ENCODE measurements at places on chromosomes 2 and 18.

GRCh38 chr18:8468921-8469335 is 140.3 kb upstream of the RAB12 start:
- no peak for DNase-seq
- no peak overlapping the region for H3K27ac ChIP-seq
- H3K27me3 ChIP-seq = peaks cover 2% of the 10 kb centered on the region
- H3K4me3 ChIP-seq = no peak overlapping the region
- H3K36me3 ChIP-seq = no peaks in the 10 kb centered on the region

DNA sequence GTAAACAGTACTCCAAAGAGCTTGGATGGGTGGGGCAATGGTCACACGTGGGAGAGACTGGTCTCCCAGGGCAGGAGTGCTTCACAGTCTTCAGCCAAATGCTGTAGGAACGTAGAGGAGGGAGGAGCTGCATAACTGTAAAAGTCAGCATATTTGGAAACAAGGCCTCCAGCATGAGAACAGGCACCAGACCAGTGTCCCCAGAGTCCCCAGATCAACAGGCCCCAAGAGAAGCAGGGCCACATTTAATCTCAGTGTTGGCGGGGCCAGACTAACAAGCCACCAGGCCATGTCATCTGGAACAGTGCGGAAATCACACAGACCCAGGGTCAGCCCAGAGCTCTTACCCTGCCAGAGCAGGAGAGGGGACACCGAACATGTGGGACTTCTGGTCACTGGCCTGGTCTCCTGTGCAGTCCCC is 63.2 kb downstream of the ADCY3 start:
- H3K27me3 ChIP-seq = no peaks in the 10 kb centered on the region
- H3K4me3 ChIP-seq = no peak overlapping the region
- H3K4me1 ChIP-seq = no peaks in the 10 kb centered on the region
- DNase-seq = no peak
- no peaks in the 10 kb centered on the region for H3K36me3 ChIP-seq

DNA sequence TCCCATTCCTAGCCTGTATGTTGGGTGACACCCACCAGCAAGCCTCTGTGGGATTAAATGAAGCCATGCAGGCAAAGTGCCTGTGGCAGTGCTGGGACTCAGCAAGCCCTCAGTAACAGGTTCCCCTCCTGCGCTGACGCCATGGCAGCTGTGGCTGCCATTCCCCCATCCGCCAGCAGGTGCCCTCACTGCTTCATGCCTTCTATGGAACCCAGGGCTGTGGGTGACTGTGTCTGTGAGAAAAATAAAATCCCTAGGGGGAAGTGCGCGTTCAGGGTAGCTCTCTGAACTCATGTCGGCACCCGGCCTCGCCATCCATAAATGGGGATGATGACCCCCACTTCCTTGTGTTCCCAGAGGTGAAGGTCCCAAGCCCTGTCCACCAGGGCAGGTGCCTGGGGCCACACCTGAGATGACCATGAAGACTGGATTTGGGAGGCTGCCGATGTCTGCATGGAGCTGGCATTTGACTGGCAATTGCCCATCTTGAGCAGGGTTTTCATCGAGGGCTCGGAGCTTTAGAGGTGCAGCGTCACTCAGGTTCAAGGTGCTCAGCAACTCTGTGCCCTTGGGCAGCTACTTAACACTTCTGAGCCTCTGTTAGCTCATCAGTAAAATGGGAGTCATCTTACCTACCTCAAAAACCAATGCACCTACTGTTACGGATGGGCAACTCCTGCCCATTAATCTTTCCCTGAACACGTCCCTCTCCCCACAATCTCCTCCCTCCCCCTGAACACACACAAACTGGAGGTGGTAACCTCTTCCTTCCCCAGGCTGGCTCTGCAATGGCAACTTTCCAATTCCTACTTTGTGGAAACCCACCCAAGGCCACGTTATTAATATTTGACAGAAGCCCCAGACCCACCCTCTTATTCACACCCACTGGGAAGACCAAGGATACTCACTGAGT is 2.9 kb upstream of the MAL start:
- no peak overlapping the region for H3K27ac ChIP-seq
- peak overlapping the region; percentile 36 for H3K4me3 ChIP-seq

- no peak overlapping the region for H3K4me3 ChIP-seq
- no peaks in the 10 kb centered on the region for H3K27me3 ChIP-seq
- no peaks in the 10 kb centered on the region for H3K4me1 ChIP-seq
- no peak for DNase-seq
Observed at GRCh38 chr18:33557706-33558105, 20.3 kb upstream of the ASXL3 start.

DNA sequence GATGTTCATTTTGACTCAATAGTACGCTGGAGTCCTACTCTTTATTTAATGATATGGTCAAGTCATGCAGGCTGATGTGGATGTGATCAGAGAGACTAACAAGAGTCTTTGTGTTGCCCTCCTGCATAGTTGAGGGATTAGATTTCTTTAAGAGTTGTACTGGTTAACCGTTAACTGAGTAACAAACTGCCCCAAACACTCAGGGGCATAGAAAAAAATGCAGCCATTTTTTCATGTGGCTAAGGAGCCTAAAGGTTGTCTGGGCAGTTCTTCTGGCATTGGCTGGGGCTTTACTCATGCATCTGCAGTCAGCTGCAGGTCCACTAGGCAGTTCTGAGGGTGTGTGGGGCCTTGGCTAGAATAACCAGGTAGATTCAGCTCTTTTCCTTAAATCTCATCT is 32.5 kb downstream of the DOCK10 start:
- H3K27ac ChIP-seq = peak overlapping the region; percentile 52
- no peaks in the 10 kb centered on the region for H3K27me3 ChIP-seq
- peaks cover 98% of the 10 kb centered on the region for H3K4me1 ChIP-seq

DNA sequence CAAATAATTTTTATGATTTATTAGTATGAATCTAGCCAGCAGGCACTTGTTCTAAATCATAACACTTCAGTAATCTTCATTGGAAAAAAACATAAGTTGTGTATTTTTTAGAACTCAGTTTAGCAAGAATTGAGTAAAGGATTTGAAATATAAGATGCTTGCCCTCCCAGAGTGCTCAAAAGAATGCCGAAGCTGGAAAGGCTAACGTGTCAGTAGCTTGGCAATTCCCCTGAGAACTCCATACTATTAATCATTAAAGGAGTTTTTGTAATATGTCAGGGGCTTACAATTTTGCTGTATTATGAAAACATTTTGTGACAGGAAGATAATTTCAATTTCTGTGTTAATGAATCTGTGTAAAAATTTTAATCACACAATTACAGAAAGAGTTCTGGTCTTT is 122.7 kb downstream of the GULP1 start:
- no peak overlapping the region for H3K27ac ChIP-seq
- H3K36me3 ChIP-seq = no peaks in the 10 kb centered on the region
- no peaks in the 10 kb centered on the region for H3K4me1 ChIP-seq
- DNase-seq = no peak
- H3K4me3 ChIP-seq = no peak overlapping the region
- H3K27me3 ChIP-seq = no peaks in the 10 kb centered on the region

- H3K36me3 ChIP-seq = no peaks in the 10 kb centered on the region
- H3K27me3 ChIP-seq = no peaks in the 10 kb centered on the region
- no peak overlapping the region for H3K27ac ChIP-seq
- DNase-seq = no peak
- no peaks in the 10 kb centered on the region for H3K4me1 ChIP-seq
Observed at GRCh38 chr2:85164145-85164569, 31.0 kb downstream of the TCF7L1 start.

DNA sequence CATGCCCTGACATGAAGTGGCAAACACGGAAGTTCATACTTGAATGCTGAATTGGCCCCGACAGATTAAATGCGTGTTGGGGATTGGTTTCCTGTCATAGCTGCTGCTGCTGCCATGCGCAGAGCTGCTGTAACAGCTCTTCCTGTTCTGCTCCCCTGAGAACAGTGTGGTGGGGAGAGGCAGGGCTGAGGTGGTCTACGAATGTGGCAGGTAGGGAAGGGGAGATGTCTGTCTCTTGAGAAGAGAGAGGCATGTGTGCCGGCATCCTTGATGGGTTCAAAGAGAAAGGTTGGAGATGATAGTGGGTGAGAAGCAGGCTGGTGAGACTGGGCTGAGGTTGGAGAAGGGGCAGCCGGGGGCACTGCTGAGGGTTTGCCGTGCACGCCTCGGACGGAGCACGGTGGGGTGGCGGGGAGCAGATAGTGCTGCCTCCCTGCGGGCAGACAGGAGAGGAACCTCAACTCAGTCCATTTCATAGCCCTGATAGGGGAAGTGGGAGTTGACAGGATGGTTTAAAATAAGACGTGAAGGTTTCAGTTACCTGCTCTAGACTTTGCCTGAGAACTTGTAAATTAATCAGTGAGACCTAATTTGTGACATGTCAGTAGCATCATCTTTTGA is 46.1 kb downstream of the TMEM185B start:
- peaks cover 53% of the 10 kb centered on the region for H3K4me1 ChIP-seq
- no peaks in the 10 kb centered on the region for H3K36me3 ChIP-seq
- peak overlapping the region; percentile 97 for H3K4me3 ChIP-seq

GRCh38 chr2:73995810-73996209 is 11.1 kb downstream of the TET3 start:
- peaks cover 15% of the 10 kb centered on the region for H3K36me3 ChIP-seq
- DNase-seq = no peak
- no peak overlapping the region for H3K4me3 ChIP-seq
- no peaks in the 10 kb centered on the region for H3K27me3 ChIP-seq
- H3K27ac ChIP-seq = no peak overlapping the region

- no peak overlapping the region for H3K4me3 ChIP-seq
- H3K36me3 ChIP-seq = no peaks in the 10 kb centered on the region
- H3K27ac ChIP-seq = no peak overlapping the region
- H3K27me3 ChIP-seq = no peaks in the 10 kb centered on the region
- H3K4me1 ChIP-seq = no peaks in the 10 kb centered on the region
Observed at GRCh38 chr18:37669991-37670534, 104.5 kb upstream of the CELF4 start.

- no peak overlapping the region for H3K4me3 ChIP-seq
- no peak for DNase-seq
- peaks cover 43% of the 10 kb centered on the region for H3K27me3 ChIP-seq
- H3K27ac ChIP-seq = no peak overlapping the region
- H3K4me1 ChIP-seq = no peaks in the 10 kb centered on the region
Observed at GRCh38 chr2:219576505-219577388, 4.6 kb downstream of the INHA start.

- H3K27ac ChIP-seq = peak overlapping the region; percentile 80
- peak; percentile 51 for DNase-seq
- peak overlapping the region; percentile 89 for H3K4me3 ChIP-seq
- H3K27me3 ChIP-seq = peaks cover 21% of the 10 kb centered on the region
Observed at GRCh38 chr2:74554820-74555531, 456 bp downstream of the DOK1 start.

GRCh38 chr2:151032741-151033191 is 228.9 kb downstream of the RBM43 start:
- no peak overlapping the region for H3K4me3 ChIP-seq
- peaks cover 15% of the 10 kb centered on the region for H3K27me3 ChIP-seq
- DNase-seq = no peak
- H3K4me1 ChIP-seq = peaks cover 6% of the 10 kb centered on the region

- DNase-seq = no peak
- H3K27me3 ChIP-seq = no peaks in the 10 kb centered on the region
- peaks cover 13% of the 10 kb centered on the region for H3K36me3 ChIP-seq
- H3K27ac ChIP-seq = no peak overlapping the region
- H3K4me3 ChIP-seq = no peak overlapping the region
Observed at GRCh38 chr18:12366379-12366778, 10.6 kb downstream of the AFG3L2 start.

DNA sequence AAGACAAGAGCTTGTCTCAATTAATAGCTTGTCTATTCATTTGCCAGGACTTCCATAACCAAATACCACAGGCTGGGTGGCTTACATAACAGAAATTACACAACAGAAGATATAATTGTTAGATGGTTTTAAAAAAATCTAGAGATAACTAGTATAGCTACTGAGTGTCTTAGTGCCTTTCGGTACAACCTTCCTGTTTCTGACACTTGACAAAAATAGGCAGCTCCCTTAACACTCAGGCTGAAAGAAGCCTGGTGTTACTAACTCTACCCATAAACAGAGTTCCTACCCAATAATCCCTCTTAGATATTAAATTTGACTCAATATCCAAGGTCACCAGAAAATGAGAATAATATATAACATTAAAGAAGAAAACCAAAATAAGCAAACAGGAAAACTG is 129.7 kb downstream of the BARD1 start:
- H3K27me3 ChIP-seq = no peaks in the 10 kb centered on the region
- H3K27ac ChIP-seq = no peak overlapping the region
- DNase-seq = no peak
- no peaks in the 10 kb centered on the region for H3K36me3 ChIP-seq

DNA sequence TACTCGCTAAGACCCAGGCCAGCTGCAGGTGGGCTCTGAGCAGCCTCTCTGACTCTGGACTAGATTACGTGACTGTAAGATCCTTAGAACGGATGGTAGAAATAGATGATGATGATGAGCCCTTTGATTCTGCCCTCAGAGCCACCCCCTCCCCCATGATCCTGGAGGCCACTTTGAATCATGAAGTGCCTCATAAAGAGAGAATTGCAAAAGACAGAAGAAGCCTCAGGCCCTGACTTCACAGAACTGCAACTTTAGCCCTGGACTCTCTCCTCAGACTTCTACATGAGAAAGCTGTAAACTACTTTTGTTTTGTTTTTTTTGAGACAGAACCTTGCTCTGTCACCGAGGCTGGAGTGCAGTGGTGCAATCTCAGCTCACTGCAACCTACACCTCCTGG is 15.4 kb upstream of the TET3 start:
- no peaks in the 10 kb centered on the region for H3K36me3 ChIP-seq
- peaks cover 66% of the 10 kb centered on the region for H3K4me1 ChIP-seq
- H3K4me3 ChIP-seq = peak overlapping the region; percentile 83

DNA sequence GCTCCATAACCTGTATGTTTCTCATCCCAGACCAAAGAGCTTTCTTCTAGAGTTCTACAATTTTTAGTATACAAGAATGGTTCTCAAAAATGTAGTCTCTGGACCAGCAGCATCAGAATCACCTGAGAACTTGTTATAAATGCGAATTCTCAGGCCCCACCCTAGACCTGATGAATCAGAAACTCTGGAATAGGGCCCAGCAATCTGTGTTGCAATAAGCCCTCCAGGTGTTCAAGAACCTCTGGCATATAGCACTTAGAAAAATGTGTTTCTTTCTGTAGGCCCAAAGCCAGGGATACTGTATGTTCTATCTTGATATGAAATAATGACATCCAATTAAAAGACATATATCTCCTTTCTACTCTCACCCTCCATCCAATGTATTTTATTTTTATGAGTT is 10.4 kb downstream of the PAIP2B start:
- no peaks in the 10 kb centered on the region for H3K36me3 ChIP-seq
- no peak overlapping the region for H3K27ac ChIP-seq
- H3K4me1 ChIP-seq = no peaks in the 10 kb centered on the region
- DNase-seq = no peak
- H3K4me3 ChIP-seq = no peak overlapping the region

GRCh38 chr2:72992734-72993102 is 75.4 kb downstream of the EMX1 start:
- no peaks in the 10 kb centered on the region for H3K4me1 ChIP-seq
- DNase-seq = no peak
- H3K27ac ChIP-seq = no peak overlapping the region
- no peaks in the 10 kb centered on the region for H3K36me3 ChIP-seq
- no peaks in the 10 kb centered on the region for H3K27me3 ChIP-seq
- H3K4me3 ChIP-seq = no peak overlapping the region

- H3K36me3 ChIP-seq = no peaks in the 10 kb centered on the region
- DNase-seq = no peak
- peaks cover 9% of the 10 kb centered on the region for H3K4me1 ChIP-seq
- peaks cover 22% of the 10 kb centered on the region for H3K27me3 ChIP-seq
Observed at GRCh38 chr18:12049978-12050811, 43.4 kb upstream of the ANKRD62 start.

GRCh38 chr2:45307147-45307546 is 297.9 kb upstream of the SIX2 start:
- no peak overlapping the region for H3K27ac ChIP-seq
- no peak for DNase-seq
- no peak overlapping the region for H3K4me3 ChIP-seq
- H3K4me1 ChIP-seq = no peaks in the 10 kb centered on the region
- peaks cover 10% of the 10 kb centered on the region for H3K27me3 ChIP-seq

GRCh38 chr2:218431878-218432277 is 13.0 kb downstream of the VIL1 start:
- DNase-seq = no peak
- H3K4me3 ChIP-seq = no peak overlapping the region
- H3K27ac ChIP-seq = no peak overlapping the region
- H3K27me3 ChIP-seq = no peaks in the 10 kb centered on the region

Data from activated T-cell treated with anti-CD3 and anti-CD28 coated beads, Interleukin-2, amount 50 U/mL, for 72 hours (primary cell).